ENCODE measurements at places on chromosomes 12 and 14. TPM values are rescaled to one million over a fixed set of nuclear protein-coding genes. Genes with fewer than 3 reads are reported as not detected.

- no peak for DNase-seq
Observed at GRCh38 chr12:66636771-66637170, 42.1 kb downstream of the GRIP1 start.

GRCh38 chr12:28253161-28253641 lies 62.9 kb downstream of the CCDC91 start:
- no peak for DNase-seq

- no peak for DNase-seq
Observed at GRCh38 chr12:53973236-53974042, 513 bp downstream of the HOXC11 start.

Gene TAS2R8
- not detected for total RNA-seq

Gene RPL36AL
- 151 TPM for total RNA-seq

Gene POTEG
- total RNA-seq: not detected

All from neural crest cell (in vitro differentiated cells).